WTC11 (cell line): ENCODE measurements at places on chromosomes 13 and 19.

- DNase-seq = no peak
Measured at GRCh38 chr19:32367063-32367462, 21.7 kb downstream of the ZNF507 start.

GRCh38 chr13:102002287-102002686 is 399.6 kb downstream of the FGF14 start:
- no peak for DNase-seq

DNA sequence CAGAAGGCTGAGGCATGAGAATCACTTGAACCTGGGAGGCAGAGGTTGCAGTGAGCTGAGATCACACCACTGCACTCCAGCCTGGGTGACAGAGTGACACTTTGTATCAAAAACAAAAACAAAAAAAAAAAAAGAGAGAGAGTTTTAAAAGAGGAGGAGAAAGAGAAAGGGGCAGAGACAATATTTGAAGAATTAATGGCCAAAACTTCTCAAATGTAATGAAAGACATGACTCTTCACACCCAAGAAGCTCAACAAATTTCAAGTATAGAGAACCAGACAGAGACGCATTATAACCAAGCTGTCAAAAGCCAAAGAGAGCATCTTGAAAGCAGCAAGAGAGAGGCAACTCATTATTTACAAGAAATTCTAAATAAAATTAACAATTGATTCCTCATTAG is 36.9 kb upstream of the USP12 start:
- no peak for DNase-seq

- no peak for DNase-seq
Measured at GRCh38 chr13:109249780-109250528, 536.4 kb downstream of the IRS2 start.

DNA sequence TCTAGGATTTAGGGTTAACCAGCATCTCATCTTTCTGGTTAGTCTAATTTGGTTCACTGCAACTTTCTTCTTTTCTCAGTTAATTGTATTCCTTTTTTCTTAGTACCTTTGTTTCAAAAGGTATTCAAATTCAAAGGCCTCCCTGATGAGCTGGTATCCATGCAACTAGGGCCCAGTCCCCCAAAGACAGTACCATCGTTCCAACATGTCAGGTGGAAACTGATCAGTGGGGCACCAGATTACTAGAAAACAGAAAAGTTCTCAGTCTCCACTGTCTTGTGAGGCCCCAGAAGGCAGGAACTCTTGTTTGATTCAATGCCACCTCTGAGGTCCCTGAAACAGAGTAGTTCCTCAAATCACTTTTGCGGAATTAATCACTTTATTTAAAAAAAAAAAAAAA is 303.2 kb upstream of the NBEA start:
- no peak for DNase-seq

GRCh38 chr13:48505012-48505411 is 27.9 kb downstream of the RCBTB2 start:
- DNase-seq = no peak

- no peak for DNase-seq
Measured at GRCh38 chr19:10389863-10390262, 9.5 kb upstream of the TYK2 start.

DNA sequence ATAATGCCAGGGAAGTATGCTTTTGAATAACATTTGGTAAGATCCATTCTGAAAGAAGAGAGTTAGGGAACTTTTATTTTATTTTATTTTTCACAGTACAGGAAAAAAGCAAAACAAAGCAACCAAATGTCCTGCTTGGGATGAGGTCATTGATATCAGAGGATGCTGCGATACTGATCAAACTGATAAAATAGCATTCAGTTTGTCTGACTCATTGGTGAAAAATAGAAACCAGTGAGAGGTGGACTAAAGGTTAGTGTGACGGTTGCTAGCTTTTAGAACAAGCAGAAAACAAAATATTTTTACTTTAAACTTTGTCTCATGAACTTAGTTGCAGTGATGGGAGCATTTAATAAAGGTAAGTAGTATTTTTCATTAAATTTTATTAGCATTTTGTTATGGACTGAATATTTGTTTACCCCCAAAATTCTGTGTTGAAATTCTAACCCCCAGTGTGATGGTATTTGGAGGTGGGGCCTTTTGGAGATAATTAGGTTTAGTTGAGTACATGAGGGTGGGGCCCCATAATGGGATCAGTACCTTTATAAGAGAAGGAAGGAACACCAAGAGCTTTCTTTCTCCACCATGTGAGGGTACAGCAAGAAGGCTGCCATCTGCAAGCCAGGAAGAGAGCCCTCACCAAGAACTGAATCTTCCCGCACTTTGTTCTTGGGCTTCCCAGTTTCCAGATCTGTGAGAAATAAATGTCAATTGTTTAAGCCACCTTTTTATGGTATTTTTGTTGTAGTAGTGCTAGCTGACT is 37.3 kb downstream of the ITGBL1 start:
- no peak for DNase-seq

GRCh38 chr13:45951724-45952123 is 100.2 kb upstream of the SIAH3 start:
- DNase-seq = no peak

GRCh38 chr13:33466262-33466661 is 180.7 kb upstream of the STARD13 start:
- DNase-seq = no peak

DNA sequence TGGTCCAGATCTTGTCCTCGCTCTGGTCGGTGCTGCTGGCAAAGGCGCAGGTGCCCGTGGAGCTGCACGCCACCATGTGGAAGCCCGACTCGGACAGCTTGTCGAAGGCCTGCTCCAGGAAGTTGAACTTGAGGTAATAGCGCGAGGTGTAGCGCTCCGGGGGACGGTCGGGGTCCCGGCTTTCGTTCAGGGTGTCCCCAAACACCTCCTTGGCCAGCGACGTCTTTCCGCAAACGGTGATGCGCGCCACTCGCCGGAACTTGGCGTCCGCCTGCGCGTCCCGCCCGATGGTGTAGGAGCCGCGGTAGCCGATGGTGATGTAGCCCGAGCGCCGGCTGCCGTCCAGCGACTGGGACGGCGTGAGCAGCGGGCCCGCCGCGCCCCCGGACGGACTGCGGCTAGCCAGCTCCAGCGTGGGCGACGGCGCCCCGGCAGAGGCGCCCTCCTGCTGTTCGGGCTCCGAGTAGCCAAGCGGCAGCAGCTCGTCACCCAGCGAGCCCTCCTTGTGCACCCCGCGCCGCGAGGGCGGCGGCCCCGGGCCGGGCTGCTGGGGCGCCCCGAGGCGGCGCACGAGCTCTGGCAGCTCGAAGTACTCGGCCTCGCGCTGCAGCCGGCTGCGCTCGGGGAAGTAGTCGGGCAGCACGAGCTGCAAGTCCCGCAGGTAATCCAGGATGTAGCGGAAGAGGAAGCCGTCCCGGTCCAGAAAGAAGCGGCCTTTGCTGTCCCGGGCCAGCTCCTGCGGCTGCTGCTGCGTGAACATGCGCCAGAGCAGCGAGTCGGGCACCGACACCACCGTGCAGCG is 801 bp downstream of the KCTD12 start:
- DNase-seq = peak; percentile 57

- no peak for DNase-seq
Measured at GRCh38 chr13:47990920-47991466, 10.1 kb downstream of the SUCLA2 start.

- no peak for DNase-seq
Measured at GRCh38 chr19:19043881-19044280, 10.5 kb downstream of the ARMC6 start.

DNA sequence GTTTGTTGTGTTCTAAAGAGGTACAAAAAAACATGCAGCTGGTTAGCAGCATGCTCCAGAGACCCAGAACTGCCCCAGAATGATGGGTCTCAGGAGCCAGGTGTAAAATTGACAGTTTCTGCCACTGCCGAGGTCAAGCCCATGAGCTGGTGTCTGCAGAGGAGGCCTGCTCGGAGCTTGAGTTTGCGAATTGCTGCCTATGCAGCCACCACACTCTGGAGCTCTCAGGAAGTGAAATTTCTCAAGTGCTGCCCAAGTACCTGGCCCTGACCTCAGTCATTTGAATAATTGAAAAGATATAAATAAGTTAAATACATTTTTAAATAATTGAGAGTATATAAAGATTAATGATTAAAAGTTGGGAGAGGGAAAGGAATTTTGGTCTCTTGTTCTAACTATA is 66.4 kb downstream of the ZAR1L start:
- no peak for DNase-seq

DNA sequence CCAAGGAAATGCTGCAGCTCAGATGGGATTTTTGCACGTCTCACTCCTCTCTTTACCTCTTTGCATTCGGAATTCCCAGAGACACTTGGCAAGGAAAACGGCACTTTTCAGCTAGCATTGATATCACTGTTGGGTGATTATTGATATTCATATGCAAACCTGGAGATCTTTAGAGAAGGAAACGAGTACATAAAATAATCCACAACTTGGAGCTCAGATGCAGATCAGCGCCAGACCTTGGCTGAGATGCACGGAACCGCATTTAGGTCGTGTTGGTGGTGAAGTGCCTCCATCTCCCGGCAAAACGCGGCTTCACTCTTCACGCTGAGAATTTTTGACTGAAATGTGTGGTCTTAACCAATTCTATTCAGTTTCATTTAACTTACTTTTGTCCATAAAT is 77.2 kb upstream of the ARHGEF7 start:
- DNase-seq = no peak

- no peak for DNase-seq
Measured at GRCh38 chr13:92137520-92137919, 739.1 kb downstream of the GPC5 start.

- no peak for DNase-seq
Measured at GRCh38 chr19:30605333-30605732, 233.1 kb downstream of the ZNF536 start.

DNA sequence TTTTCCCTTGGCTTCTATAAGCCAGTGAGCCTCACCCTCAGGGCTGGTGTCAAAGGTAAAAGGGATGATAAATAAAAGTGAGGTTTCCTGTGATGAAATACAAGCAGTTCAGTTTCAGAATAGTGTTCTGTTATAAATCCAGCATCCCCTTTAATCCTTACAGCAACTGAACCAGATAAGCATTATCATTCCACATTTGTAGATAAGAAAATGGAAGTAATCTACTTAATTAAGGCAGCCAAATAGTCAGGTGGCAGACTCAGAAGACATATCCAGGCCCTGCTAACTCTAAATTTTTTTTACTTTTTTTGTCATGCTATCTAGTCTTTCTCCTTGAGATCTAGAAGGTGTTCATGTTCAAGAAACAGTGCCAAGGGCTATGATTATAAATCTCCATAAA is 99.4 kb upstream of the SOX21 start:
- DNase-seq = no peak

- no peak for DNase-seq
Measured at GRCh38 chr13:29270271-29270985, 325.1 kb downstream of the SLC7A1 start.

- DNase-seq = no peak
Measured at GRCh38 chr19:31436121-31436776, 87.0 kb upstream of the TSHZ3 start.

- peak; percentile 69 for DNase-seq
Measured at GRCh38 chr19:39038098-39038497, 5.7 kb upstream of the FBXO27 start.

GRCh38 chr19:30790056-30790680 is 418.0 kb downstream of the ZNF536 start:
- no peak for DNase-seq

- DNase-seq = peak; percentile 66
Measured at GRCh38 chr19:1315470-1316166, 29.9 kb downstream of the EFNA2 start.

DNA sequence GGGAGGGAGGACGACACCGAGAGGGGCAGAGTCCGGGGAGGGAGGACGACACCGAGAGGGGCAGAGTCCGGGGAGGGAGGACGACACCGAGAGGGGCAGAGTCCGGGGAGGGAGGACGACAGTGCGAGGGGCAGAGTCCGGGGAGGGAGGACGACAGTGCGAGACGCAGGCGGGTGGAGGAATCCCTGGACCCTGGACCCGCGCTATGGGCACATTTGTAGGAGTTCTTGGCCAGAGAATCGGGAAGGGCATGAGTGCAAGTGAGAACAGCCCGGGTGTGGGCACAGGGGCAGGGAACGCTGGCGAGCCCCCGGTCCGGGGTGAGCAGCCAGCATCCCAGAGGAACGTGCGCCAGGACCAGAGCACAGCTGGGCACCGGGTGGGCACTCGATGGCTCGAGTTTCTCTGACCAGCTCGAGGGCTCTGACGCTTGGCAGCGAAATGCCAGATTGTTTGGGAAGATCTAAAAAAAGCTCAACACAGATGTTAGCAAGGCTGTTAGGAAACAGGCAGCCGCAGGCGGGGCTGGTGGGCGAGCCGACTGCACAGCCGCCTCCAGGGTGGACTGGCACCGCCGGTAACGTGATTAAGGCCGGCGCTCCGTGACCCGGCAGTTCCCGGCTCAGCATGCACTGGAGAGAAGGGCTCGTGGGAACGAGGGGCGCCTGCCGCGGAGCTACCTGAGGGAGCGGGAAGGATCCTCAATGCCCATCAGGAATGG is 17.9 kb upstream of the C2CD4C start:
- no peak for DNase-seq

DNA sequence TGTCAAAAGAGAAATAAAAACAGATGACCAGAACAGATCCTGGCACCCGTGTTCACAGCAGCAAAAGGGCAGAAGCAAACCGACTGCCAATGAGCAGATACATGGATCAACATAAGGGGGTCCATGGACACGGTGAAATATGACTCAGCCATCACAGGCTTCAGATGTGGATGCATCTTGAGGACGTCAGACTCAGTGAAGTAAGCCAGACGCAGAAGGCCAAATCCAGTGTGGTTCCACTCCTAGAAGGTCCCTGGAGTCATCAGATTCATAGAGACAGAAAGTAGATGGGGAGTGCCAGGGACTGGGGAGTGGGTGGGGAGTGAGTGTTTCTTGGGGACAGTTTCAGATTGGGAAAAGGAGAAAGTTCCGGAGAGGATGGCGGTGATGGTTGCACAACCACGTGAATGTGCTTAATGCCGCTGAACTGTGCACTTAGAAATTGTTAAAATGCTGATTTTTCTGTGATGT is 28.8 kb upstream of the SEMA6B start:
- DNase-seq = no peak

DNA sequence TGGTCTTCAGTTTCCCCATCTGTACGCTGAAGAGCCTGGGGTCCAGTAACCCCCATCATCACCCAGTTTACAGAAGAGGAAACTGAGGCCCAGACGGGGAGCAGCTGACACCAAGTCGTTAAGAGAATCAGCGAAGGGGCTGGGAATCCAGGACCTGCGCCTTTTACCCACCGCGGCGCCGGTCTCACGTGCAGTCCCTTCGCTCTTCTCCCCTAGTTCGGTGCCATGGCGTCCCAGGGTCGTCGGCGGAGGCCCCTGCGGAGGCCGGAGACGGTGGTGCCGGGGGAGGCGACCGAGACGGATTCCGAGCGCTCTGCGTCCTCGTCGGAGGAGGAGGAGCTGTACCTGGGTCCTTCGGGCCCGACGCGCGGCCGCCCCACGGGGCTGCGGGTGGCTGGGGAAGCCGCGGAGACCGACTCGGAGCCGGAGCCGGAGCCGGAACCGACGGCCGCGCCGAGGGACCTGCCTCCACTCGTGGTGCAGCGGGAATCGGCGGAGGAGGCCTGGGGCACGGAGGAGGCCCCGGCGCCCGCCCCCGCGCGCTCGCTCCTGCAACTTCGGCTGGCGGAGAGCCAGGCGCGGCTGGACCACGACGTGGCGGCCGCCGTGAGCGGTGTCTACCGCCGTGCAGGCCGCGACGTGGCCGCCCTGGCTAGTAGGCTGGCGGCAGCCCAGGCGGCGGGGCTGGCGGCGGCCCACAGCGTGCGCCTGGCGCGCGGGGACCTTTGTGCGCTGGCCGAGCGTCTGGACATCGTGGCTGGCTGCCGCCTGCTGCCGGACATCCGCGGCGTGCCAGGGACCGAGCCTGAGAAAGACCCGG is 698 bp downstream of the BLOC1S3 start:
- DNase-seq = no peak

- no peak for DNase-seq
Measured at GRCh38 chr13:95756072-95756471, 79.1 kb downstream of the DNAJC3 start.
